Stimulated activated CD4-positive, alpha-beta T cell treated with anti-CD3 and anti-CD28 coated beads, Interleukin-15, amount 100 ng/mL, for 1 hour (primary cell): ENCODE measurements at places on chromosomes 4 and X.

- DNase-seq: no peak
Observed at GRCh38 chrX:27254656-27255055, 208.5 kb downstream of the PPP4R3C start.

DNA sequence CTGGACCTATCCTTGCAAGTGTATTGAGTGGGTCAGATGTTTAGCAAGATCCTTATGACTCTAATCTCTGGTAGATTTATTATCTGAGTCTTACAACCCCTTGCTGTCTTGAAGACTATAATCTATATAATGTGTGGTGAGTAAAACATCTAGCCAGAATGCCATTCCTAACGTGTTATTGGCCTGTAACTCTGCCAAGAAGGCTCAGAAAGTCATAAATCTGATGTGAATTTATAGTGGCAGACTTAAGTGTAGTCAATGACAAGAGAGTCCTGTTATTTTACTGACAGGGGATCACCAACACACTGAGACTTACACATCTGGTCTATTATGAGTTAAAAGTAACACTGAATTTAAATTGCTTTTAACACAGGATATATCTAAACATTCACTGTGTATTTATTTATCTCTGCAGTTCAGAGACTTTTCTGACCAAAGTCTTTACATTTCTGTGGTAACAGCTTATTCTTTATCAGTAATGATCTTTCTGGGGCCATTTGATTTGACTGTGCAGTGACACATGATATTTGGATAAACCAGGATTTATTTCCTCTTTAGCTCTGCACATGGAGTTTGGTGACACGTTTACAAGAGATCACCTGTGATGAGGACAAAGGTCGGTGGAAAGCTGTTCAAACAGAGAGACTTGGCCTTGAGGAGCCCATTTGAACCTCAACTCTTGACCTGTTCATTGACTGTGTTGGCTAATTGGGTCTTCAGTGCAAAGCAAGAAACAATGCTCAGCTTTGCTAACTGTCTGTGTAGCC, 415.8 kb downstream of the STIM2 start:
- no peak for DNase-seq

GRCh38 chr4:146342600-146343192, 128.4 kb downstream of the REELD1 start:
- no peak for DNase-seq

GRCh38 chr4:106231931-106232330, 84.1 kb downstream of the TBCK start:
- no peak for DNase-seq

GRCh38 chr4:124105212-124105611, 607.3 kb downstream of the ANKRD50 start:
- DNase-seq: no peak

DNA sequence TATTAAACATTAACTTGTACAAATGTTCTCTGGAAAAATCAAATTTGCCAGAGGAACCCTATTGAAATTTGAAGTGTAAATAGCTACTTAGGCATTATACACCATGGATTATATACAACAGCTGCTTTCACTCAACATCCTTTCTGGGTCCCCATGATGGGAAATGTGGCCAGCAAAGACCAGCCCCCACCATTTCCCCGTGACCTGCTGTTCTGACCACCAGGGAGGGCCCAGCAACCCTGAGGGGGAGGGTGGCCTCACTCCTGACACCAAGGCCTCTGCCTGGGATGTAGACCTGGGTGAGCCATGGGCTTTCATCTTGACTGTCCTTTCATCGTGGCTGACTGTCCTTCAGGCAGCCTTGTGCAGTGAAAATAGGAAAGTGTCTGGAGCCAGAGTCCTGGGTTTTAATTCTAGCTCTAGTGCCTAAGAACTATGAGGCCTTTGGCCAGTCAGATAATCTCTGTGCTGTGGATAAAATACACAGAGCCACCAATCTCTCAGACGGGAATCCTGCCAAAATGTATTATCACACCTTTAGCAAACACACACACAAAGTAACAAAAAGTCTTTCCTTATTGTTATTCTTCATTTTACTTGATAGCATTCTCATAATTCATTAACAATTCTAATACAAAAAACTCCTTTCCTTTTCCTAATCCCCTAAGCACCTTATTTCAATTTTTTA, 45.1 kb downstream of the NR3C2 start:
- DNase-seq: no peak

DNA sequence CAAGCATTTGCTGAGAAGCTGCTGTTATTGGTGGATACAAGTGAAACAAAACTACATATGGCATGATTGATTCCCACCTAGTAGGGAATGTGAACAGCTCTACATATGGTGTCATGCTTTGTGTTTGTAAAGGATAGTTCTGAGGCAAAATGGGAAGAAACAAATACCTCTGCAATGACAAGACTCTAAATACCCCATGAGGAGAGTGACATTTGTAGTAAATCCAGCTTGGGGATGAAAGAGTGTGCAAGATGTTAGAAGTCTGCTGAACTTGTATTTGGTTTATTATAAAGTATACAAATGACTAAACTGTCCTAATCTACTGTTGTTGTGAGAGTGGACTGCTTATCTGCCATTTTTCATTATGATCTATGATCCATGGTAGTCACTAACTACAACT, 120.8 kb upstream of the HS3ST1 start:
- no peak for DNase-seq

GRCh38 chr4:98626350-98626749, 32.1 kb downstream of the TSPAN5 start:
- DNase-seq: no peak

DNA sequence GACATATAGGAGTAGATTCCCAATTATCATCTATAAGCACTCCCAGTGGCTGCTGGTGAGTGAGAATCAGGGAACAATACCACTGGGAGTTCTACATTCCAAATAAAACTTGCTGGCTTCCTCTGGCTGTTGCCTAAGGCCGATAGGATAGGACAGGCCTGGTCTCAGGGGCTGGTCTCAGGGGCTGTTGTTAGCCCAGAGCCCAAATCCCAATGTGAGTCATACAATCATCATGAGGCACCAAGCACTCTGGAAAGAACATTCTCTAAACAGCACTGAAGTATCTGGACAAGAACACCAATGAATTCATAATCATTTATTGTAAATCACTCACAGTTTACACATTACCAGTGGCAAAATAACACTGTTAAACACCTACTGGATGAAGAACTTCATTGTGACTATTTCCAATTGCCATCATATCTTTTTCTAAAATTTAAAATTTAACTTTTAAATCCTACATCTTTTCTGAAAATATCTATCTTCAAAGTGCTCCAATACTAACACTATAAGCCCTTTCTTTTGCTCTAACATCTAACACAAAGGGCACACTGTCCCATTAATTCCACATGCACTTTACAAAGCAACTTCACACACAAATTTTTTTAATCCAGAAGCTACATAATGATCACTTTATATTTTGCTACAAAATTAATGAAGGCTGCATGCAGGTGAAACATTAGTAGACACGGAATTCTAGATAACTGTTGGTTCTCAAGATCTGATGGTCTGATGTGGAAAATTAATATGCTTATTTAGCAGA, 67.6 kb upstream of the TMEM150C start:
- no peak for DNase-seq

DNA sequence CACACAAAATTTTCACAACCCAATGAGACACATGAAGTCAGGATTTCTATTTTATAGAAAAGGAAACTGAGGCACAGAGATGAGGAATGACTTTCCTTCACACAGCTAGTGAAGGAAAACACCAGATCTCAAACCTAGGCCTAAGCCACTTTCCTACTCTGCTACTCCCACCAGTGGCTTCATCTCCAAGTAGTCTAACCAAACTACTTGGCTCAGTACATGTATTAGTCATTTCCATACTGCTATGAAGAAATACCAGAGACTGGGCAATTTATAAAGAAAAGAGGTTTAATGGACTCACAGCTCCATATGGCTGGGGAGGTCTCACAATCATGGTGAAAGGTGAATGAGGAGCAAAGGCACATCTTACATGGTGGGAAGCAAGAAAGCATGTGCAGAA, 196.6 kb downstream of the EVC2 start:
- DNase-seq: no peak

GRCh38 chrX:14926471-14926870, 53.2 kb downstream of the MOSPD2 start:
- no peak for DNase-seq

GRCh38 chr4:86928400-86929255, 6.2 kb upstream of the AFF1 start:
- no peak for DNase-seq

GRCh38 chr4:108141213-108141950, 27.4 kb downstream of the LEF1 start:
- DNase-seq: no peak

- no peak for DNase-seq
Observed at GRCh38 chr4:142752202-142752786, 93.8 kb downstream of the INPP4B start.

DNA sequence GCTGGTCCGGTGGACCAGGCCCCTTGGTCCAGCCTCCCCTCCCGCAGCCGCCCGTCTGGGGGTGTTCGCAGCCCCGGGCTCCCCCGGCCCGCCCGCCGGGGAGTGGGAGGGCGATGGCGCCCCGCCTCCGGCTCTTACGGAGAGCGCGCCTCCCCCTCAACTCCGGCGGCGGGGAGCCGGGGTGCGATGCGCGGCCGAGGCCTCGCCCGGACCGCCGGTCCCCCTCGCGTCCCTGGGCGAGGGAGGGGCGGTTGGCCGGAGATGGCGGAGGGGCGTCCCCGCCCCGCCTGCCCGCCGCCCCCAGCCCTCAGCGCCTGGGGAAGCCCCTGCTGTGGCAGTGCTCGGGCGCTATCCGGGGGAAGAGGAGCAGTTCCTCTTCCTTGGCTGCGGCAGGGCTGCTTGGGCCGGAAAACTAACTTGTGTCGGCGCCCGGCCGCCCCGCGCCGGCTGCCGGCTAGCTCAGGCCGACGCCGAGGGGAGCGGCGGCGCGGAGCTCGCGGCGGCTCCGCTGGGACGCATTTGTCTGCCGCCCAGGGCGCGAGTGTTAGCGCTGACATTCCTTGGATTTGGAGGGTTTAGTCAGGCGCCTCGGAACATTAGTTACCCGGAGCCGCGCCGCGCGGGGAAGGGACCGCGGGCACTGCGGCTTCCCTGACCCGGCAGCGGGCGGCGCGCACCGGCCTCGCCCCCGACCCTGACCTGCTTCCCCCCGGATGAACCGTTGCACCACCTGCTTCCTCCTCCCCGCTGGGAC, 994 bp downstream of the GALNT7 start:
- peak; percentile 41 for DNase-seq

- DNase-seq: no peak
Observed at GRCh38 chr4:82382751-82383150, 9.0 kb upstream of the HNRNPD start.

GRCh38 chr4:92455329-92455839, 151.6 kb downstream of the GRID2 start:
- no peak for DNase-seq

GRCh38 chrX:155592981-155593380, 19.8 kb downstream of the TMLHE start:
- DNase-seq: no peak

DNA sequence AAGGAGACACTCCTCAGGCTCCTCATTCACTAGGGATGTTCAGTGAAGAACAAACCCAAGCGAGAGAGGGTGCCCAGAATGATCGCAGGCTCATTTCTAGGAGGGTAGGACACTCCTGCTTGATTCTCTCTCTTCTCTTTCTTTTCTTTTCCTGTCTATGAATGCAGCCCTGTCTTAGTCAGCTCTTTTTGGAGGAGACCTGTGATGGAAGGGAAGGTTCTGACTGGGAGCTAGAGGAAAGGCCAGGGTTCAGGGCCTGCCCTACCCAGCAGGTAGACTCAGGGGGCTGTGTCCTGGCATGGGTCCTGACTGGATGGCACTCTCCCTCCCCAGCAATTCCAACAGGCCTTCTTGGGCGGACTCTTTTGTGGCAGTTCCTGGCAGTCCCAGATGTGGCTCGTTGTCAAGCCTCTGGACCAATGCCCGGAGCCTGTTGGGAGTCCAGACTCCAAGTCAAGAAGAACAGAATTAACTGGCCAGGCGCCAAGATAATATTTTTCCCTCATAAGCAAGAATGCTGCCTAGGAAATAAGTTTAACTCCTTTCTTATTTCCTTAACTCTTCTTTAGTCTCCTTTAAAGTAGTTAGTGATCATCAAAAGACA, 139.4 kb upstream of the SCML1 start:
- no peak for DNase-seq

GRCh38 chrX:14504960-14505538, 24.3 kb upstream of the GLRA2 start:
- no peak for DNase-seq

DNA sequence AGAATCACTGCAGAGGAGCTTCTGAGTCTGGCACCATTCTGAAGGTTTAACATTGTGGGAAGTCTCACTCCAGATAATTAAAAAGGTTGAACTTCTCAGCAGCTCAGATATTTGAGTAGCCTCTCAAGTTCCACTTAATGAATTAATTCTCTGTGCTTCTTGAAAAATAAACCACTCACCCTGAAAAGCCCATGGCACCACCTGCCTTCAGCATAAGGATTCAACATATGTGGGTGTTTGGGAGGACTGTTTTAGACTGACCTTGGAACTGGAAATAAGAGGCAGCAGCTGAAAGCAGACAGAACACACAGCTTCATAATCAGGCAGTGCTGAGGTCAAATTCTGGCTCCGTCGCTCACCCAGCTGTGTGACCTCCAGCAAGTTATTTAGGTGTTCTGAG, 100.6 kb downstream of the KCNIP4 start:
- DNase-seq: no peak

- no peak for DNase-seq
Observed at GRCh38 chr4:1866189-1866661, 5.0 kb upstream of the NSD2 start.

DNA sequence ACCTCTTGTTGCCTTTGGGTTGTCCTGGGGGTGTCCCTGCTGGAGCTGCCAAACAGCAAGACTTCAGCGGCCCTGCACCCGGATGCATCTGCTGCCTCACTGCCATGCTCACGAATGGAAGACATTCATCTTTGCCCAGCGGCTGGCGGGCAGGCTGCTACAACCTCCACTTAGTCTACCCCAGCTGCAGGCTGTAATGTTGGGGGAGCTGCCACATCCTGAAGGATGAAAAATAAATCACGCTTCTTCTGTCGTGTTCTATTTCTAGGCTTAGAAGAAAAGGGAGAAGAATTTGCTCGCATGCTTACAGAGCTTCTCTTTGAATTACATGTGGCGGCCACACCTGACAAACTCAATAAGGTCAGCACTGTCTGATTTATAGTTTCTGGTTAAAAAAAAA, 61.4 kb downstream of the FAM114A1 start:
- no peak for DNase-seq

DNA sequence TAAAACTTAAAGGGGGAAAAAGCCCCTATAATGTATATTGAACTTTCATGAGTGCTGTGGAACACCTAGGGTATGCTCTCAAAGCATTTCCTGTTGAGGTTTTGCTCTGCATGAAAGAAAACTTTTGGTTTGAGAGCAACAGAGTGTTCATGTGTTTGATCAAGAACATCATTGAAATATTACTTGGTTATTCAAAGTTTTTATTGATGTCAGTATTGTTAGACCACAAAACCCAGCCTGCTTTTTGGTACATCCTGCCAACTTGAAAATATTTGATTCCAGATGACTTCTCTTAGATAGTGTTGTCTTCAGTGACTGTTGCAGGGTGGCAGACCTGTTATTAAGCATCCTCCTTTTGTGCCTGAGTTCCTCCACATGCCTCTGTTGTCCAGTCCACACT, 68.0 kb downstream of the N4BP2 start:
- no peak for DNase-seq
